ENCODE measurements at places on chromosomes 12 and 14. TPM values are rescaled to one million over a fixed set of nuclear protein-coding genes. Genes with fewer than 3 reads are reported as not detected.

DNA sequence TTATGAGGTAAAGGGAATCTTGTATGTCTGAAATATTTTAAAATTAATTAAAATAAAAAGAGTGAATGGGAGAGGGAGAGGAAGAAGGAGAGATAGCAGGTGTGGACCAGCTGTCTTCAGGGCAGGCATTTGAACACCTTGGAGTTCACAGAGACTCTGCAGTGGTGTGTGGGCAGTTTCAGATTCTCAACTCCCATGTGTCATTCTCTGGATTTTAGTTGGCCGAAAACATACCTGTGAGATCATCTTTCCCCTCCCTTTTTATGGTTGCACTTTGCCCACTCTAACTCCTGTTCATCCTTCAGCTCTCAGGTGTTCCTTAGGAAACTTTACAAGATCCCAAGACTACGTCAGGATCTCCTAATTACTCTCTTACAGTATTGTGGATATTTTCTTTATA lies 108.1 kb downstream of the ERC1 start:
- no peak for DNase-seq
- no peaks in the 10 kb centered on the region for H3K27me3 ChIP-seq
- no peak overlapping the region for H3K27ac ChIP-seq
- H3K4me3 ChIP-seq, result no peak overlapping the region
- H3K4me1 ChIP-seq, result no peaks in the 10 kb centered on the region

GRCh38 chr12:130479401-130480125 lies 141.9 kb downstream of the PIWIL1 start:
- H3K4me1 ChIP-seq, result peaks cover 8% of the 10 kb centered on the region
- H3K4me3 ChIP-seq, result no peak overlapping the region
- peaks cover 12% of the 10 kb centered on the region for H3K27me3 ChIP-seq
- H3K36me3 ChIP-seq, result no peaks in the 10 kb centered on the region
- no peak overlapping the region for H3K27ac ChIP-seq

DNA sequence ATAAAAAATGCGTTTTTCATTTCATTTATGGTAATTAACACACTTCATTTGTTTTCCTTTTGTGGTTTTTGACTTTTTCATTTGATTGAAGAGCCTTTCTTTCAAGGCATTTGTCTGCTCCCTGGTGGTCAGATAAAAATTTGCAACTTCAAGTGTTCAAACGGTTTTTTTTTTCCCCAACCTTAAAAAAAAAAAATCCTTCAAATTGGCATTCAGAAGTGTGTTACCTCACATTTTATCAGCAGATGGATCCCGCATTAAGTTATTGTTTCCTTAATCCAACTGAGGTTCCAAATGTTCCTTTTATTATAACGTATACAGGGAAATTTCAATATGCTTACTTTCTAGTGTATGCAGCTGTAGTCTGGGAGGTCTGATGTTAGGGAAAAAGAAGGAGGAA lies 47.2 kb downstream of the MYF5 start:
- H3K4me3 ChIP-seq, result no peak overlapping the region
- H3K36me3 ChIP-seq, result no peaks in the 10 kb centered on the region
- no peak overlapping the region for H3K27ac ChIP-seq
- no peak for DNase-seq

DNA sequence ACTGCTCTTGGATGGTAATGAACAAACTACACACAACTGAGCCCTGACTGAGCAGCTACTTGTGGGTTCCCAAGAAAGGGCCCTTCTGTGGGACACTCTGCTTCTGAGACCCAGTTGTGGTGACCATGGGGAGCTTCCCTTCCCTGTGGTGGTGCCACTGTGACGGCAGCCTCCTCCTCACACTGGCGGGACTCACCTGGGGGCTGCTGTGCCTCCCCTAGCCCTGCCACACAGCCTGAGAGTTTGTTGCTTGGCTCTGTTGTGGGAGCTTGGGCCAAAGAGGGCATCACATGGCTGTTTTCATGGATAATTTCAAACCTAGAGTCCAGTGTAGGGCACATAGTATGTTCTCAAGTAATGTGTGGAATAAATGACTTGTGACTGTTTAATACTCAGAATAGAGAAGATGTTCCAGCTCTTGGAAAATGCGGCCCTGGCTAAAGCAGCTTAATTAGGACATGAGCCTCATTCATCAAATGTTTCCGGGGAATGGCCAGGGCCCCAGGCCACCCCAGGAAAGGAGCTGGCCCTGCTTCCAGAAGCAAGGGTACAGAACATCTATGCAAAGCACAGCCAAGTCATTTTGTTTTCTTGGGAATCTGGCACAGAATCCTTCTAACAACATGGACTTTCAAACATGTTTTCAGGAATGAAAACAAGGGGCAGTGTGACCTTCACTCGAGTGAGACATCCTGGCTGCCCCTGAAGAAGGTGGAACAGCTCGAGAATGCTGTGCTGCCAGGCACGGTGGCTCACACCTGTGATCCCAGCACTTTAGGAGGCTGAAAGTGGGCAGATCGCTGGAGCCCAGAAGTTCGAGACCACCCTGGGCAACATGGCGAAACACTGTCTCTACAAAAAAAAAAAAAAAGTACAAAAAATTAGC lies 21.2 kb downstream of the ZFYVE21 start:
- peaks cover 52% of the 10 kb centered on the region for H3K36me3 ChIP-seq
- no peaks in the 10 kb centered on the region for H3K27me3 ChIP-seq
- H3K27ac ChIP-seq, result peak overlapping the region; percentile 78
- peak; percentile 79 for DNase-seq
- no peak overlapping the region for H3K4me3 ChIP-seq

GRCh38 chr12:54019091-54019811 lies 9.0 kb upstream of the HOXC6 start:
- peak overlapping the region; percentile 98 for H3K27ac ChIP-seq
- no peak for DNase-seq
- H3K4me3 ChIP-seq, result peak overlapping the region; percentile 78
- H3K4me1 ChIP-seq, result peaks cover 83% of the 10 kb centered on the region
- no peaks in the 10 kb centered on the region for H3K36me3 ChIP-seq
- H3K27me3 ChIP-seq, result peaks cover 15% of the 10 kb centered on the region

Gene GUCY2C
- total RNA-seq, result 0.11 TPM

Gene TMEM30B
- total RNA-seq, result 34.4 TPM

Gene SPTB
- total RNA-seq, result 0.51 TPM

Gene TAS2R8
- not detected for total RNA-seq

Gene AP4S1
- total RNA-seq, result 4.5 TPM
